GM23248 (cell line): ENCODE measurements at places on chromosomes 3 and 15.

- DNase-seq, result no peak
These were observed 228.5 kb downstream of the ZBBX start for GRCh38 chr3:167151636-167152035.

- DNase-seq, result no peak
These were observed 429.7 kb downstream of the RAP2B start for GRCh38 chr3:153591561-153592245.

- peak; percentile 56 for DNase-seq
These were observed 121.5 kb upstream of the TSC22D2 start for GRCh38 chr3:150286390-150287147.

DNA sequence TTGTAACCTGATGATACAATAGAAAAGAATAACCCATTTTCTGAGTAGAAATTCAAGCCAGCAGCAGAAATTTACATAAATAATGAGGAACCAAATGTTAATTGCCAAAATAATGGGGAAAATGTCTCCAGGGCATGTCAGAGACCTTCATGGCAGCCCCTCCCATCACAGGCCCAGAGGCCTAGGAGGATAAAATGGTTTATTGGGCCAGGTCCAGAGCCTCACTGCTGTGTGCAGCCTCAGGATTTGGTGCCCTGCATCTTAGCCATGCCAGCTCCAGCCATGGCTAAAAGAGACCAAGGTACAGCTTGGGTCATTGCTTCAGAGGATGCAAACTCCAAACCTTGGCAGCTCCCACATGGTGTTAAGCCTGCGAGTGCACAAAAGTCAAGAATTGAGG lies 352.1 kb upstream of the MEIS2 start:
- DNase-seq, result no peak

DNA sequence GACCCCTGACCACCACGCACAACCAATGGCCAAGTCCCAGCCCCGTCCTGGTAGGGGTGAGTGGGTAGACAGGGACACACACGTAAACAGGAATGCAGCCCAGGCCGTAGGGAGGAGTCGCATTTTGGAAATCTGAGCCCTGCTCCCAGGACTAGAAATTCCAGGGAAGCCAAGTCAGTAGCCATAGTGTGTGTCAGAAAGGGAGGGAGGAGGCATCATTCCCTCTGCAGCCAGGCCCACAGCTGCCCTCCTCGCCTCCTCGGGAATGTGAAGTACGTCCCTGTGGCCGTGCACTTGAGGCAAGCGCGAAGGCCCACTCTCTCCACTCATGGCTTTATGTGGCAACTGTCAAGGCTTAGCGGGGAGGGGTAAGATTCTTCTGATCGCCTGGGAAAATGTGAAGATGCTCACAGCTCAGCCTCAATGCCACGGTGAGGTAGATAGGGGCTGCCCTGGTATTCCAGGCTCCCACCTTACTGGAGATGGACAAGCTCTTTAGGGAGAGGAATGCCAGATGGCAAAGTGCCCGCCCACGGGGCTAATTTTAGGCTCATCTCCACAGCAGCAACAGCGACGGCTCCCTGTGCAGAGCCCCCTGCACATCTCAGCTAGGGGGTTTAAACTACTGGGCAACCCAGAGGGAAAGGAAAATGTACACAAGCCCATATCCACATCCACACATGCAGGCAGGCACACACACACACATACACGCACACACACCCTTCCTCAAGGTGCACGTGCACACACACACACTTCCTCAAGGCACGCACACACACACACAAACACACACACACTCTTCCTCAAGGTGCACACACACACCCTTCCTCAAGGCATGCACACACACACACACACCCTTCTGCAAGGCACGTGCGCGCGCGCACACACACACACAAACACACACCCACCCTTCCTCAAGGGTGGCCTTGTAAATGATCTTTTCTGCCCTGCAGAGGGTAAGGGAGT lies 65.5 kb downstream of the ADCY5 start:
- peak; percentile 47 for DNase-seq

- peak; percentile 58 for DNase-seq
These were observed 488.7 kb upstream of the PROK2 start for GRCh38 chr3:72273615-72274014.

- no peak for DNase-seq
These were observed 46.6 kb upstream of the SSR3 start for GRCh38 chr3:156601497-156601896.

GRCh38 chr3:6714962-6715361 lies 146.0 kb upstream of the GRM7 start:
- DNase-seq, result no peak

DNA sequence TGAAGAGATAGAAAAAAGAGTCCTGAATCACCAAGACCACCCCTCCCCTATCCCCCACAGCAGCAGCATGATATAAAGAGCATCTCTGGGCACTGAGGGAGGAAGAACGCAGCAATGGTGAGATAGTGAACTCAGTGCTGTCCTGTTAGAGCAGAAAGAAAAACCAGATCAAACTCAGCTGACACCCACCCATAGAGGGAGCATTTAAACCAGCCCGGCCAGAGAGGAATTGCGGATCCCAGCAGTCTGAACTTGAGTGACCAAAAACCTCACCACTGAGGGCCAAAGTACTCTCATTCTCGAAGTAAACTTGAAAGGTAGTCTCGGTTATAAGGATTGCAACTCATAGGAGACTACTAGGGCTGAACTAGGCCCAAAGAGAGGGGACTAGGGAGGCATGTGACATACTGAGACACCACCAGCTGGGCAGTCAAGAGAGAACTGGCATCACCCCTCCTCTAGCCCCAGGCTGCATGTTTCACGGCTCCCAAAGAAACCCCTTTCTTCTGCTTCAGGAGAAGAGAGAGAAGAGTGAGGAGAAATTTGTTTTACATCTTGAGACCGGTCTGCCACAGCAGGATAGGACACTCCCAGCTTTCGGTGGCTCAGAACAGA lies 39.2 kb upstream of the TGFBR2 start:
- no peak for DNase-seq

DNA sequence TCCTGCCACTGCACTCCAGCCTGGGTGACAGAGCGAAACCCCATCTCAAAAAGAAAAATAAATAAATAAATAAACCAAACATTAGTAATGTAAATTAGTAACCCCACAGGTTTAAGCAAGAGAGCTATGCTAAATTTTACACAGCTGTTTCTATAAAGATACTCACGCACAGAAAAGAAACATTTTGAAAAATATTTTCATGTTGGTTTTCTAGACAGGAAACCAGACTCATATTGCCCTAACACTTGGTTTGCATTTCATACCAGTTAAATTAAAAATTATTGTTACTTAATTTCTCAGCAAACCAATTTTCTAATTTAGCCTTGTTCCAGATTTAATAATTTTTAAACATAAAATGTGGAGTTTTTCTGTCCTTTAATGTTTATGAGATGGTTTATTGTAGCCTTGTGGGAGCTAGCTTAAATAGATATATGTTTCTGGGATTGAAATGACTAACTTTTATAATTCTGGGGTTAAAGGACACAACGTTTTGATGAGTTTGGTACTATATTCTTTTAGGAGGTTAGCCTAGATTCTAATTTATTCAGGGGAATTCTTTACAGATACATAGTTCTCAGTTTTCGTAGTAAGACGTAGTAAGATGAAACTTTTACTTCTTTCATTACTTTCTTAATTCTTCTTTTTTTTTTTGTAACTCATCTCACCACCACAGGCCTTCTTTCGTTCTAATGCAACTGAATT lies 42.6 kb upstream of the SLC4A7 start:
- DNase-seq, result no peak

DNA sequence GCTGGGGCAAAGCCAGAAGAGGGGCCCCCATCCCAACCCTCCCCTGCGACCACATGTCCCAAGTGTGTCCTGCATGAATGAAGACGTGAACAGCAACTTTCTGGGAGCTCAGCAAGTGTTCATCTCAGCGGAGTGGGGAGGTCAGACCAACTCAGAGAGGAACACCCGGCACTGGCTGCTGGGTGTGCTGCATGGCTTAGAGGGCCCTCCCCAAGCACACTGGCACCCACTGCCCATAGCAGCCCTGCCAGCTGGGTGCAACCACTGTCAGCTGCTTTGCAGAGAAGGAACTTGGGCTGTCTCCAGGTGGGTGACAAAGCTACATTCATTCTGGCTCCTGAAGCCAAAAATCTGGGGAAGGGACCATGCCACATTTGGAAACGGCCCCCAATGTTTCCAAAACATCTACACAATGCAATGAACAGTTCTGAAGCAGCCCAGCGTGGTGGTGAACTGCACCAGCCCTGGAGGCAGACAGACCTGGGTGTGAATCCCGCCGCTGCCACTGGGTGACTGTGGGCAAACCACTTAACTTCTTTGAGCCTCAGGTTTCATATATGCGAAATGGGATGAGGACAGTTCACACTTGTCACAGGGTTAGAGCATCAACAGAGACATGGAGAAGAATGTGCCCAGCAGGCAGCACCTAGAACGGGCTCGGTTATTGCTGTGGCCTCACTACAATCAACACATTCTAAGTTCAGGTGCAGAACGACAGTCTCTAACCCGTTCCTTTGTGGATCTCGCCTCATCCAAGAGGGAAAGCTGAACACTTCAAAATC lies 145.4 kb downstream of the NUP210 start:
- DNase-seq, result no peak

GRCh38 chr15:100873029-100873677 lies 6.5 kb upstream of the ALDH1A3 start:
- peak; percentile 90 for DNase-seq

DNA sequence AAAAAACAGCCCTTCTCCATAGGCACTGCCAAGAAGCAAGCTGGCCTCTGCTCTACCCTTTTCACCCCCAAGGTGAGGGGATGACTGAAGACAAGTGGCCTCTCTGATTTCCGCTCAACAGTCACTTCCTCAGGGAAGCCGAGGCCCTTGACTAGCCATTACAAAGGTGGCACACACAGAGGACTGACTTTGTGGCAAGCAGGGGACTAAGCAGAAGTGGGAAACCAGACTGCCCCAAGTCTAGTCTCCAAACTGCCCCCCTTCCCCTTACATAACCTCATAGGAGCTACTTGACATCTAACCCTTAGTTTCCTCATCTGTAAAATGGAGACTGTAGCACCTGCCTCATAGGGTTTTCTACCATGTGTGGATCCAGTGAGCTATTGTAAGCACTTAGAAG lies 118.9 kb downstream of the FOXP1 start:
- no peak for DNase-seq

DNA sequence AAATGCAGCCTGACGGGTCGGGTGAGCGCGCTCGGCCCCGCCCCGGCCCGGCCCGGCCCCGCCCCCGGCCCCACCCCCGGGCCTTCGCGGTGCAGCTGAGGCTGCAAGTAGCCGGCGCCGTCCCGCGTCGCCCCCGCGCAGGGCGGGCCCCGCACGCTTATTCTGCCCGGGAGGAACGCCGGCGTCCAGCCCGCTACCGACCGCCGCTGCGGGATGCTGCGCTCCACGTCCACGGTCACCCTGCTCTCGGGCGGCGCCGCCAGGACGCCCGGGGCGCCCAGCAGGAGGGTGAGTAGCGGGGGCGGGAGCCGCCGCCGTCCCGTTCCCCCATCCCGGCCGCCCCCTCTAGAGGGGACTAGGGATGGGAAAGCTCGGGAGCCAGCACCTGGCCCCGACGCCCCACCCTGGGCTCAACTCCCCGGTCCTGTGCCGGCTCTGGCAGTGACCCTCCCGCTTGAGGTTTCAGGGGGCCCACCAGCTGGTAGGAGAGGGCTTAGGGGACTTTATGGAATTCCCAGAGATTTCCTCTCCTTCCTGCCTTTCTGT lies at the start of gene MYZAP:
Gene MYZAP, plus strand, starts transcription at position 83 of the 546 bp plus-strand sequence. Its CDS starts 131 bp downstream, at position 214.
- peak; percentile 68 for DNase-seq
